ENCODE measurements at places on chromosomes 11 and 22.

DNA sequence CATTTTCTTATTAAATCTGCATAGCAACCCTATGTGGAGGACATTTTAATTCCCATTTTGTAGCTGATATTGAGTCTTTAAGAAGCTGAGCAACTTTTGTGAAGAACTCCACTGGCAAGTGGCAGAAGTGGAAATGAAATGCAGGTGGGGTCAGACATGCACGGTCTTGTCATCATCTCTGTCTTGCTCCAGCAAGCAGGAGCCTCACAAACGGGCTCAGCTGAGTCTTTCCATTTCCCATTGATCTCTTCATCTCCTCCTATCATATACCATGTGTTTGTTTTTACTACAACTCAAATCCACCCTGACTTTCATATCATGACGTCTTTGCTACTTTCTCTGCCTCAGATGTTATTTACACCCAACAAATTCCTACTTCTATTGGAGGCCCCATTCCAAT is 97.9 kb upstream of the TENM4 start:
- DNase-seq = no peak

GRCh38 chr11:126182787-126183445 is 28.5 kb downstream of the RPUSD4 start:
- no peak for DNase-seq

- peak; percentile 90 for DNase-seq
Observed at GRCh38 chr11:69899957-69900821, 81.0 kb upstream of the FGF3 start.

- no peak for DNase-seq
Observed at GRCh38 chr11:6627762-6628241, 8.6 kb upstream of the TPP1 start.

- DNase-seq = no peak
Observed at GRCh38 chr11:103789952-103790351, 246.5 kb upstream of the DDI1 start.

DNA sequence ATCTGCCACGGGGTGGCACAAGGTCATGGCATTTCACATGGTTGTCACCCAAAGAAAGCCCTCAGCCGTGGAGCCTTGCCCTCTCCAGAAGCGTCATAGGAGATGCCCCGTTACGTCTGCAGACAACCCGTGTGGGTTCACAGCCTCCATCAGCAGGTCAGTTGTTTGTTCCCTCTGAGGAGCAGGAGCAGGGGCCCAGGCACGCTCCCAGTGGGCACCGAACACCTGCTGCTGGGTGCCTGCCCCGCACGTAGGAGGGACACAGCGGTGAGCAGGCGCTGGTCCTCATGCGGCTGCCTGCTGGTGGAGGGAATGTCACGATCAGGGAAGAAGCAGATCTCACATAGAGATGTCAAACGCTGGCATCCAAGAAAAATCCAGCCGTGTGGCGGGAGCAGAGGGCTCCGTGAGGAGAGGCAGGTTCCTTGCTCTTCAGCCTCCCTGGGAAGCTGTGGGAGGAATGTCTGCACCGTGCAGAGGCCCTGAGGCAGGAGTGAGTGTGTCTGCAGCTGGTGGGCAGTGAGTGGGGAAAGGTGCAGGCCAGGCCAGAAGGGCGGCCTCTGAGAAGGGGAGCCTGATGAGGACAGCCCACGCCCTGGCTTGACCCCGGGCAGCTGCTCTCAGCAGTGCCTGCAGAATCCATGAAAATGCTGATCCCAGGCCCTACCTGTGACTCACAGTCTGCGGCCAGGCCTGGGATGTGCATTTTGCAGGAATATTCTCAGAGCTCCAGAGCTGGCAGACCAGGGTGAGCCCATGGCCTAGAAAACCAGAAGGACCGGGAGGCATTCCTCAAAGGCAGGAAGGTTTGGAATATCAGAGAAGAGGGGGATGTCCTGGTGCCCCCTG is 36.4 kb upstream of the TH start:
- DNase-seq = peak; percentile 29

GRCh38 chr11:117905524-117905923 is 23.7 kb downstream of the TMPRSS13 start:
- DNase-seq = no peak

- no peak for DNase-seq
Observed at GRCh38 chr22:27984723-27985122, 65.7 kb upstream of the PITPNB start.

DNA sequence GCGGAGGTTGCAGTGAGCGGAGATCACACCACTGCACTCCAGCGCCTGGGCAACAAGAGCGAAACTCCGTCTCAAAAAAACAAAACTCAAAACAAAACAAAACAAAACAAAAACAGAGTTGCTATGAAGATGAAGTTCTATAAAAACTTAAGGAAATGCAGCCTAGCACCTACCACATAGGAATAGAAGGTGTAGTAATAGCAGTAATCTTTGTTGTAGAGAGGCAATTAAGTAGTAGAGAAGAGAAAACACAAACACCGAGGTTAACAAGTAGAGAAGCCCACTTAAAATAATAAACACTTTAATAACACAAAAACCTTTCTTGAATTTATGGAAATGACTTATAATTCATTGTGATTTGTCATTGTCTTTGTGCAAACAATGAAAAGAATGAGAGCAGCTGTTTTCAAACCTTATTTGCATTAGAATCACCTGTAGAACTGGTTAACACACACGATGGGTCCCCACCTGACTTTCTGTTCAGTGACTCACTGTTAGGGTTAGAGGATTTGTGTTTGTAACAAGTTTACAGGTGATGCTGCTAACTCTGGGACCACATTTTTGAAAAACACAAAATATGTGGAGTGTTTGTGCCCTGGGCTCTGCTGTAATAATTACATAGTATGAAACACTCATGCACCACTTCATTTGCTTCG is 43.1 kb downstream of the TYR start:
- no peak for DNase-seq

GRCh38 chr11:17782145-17782544 is 47.6 kb downstream of the KCNC1 start:
- no peak for DNase-seq

DNA sequence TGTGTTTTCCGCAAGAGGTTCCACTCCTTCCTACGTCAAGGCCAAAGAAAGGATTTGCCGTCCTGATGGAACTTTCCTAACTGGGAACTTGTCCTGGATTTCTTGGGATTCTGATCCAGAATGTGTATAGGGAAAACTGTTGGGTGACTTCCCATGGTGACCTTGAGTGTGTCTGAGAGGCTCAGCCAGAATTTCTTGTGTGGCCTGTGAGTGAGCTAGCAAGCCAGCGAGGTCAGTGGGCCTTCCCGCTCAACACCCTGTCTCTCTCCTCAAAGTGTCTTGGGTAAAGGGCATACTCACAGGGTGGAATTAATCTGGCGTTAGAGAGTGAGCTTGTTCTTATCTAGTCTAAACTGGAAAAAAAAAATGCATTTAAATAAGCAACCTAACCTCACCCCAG is 20.4 kb downstream of the ZNRF3 start:
- DNase-seq = no peak

GRCh38 chr11:5004424-5005274 is 10.0 kb downstream of the OR51L1 start:
- DNase-seq = peak; percentile 73

- peak; percentile 91 for DNase-seq
Observed at GRCh38 chr22:18031695-18032454, 7.5 kb upstream of the MICAL3 start.

- no peak for DNase-seq
Observed at GRCh38 chr11:17077240-17077519, 287 bp downstream of the RPS13 start.

DNA sequence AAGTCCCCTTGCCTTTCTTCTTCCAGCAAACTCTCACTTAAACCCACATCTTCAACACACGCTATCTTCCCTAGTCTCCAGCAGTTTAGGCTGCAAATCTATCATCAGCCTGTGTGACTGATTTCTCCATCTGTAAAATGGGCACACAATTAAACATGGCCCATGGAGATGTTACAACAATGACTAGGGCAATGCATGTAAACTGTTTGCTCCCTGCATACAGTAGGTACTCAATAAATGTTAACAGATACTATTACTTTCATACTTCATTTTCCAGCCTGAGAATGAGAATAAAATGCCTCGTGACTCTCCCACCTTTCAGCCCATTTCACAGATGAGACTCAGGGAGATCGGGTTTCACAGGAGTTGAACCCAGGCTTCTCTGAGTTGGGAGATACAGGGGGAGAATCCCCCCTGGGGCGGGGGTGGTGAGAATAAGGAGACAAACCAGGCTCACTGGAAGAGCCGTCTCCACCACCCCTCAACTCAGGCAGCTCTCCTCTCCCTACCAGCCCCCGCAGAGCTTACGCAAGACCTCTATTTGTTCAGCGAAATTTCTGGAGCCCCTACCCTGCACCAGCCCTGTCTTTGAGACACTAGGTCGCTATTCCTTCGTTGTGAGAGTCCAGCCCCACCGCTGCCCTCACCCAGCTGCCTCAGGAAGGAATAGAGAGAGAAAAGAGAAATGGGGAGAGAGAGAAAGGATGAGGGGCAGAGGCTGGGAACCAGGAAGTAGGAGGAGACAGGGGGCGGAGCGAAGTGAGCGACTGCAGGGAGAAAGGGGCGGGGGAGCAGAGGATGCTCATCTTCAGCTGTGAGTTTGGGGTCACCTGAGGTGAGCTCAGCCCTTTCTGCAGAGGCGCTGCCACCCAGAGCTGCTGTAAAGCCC is 42.1 kb upstream of the KLHL35 start:
- DNase-seq = no peak

- DNase-seq = peak; percentile 95
Observed at GRCh38 chr11:118928101-118928869, 2.6 kb upstream of the BCL9L start.

DNA sequence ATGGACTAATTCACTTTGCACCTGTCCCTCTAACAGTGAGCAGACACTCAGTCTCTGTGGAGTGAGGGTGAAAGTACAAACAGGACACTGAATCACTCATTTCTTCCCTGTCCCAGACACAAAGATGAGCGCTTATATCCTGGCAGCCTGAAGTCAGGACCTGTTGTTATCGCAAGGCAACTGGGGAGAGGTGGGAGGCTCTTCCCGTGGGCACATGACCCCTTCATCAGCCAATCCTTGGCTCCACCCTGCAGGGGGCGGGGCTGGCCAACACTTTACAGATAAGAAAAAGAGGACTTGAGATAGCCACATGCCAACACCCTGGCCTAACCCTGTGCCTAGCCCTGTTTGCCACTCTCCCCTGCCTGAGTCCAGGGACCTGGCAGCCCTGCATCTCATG is 29.5 kb upstream of the TESMIN start:
- DNase-seq = no peak

DNA sequence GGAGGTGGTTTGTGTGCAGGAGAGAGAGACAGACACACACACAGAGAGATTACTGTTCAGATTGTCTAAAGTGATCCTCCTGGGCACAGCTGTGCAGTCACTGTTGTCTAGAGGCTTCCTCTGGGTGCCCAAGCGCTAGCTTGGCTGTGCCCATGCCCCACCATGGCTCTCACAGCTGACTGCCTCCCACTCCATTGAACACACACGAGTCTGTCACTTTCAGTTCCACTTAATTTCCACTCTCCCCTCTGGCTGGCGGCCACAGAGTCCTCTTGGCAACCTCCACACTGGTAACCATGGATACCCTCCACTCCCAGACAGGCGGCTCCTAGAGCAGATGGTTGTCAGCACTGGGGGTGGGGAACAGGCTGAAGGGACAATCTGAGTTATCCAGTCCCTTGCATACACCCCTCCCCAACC is 29.1 kb downstream of the MAP6 start:
- peak; percentile 81 for DNase-seq

DNA sequence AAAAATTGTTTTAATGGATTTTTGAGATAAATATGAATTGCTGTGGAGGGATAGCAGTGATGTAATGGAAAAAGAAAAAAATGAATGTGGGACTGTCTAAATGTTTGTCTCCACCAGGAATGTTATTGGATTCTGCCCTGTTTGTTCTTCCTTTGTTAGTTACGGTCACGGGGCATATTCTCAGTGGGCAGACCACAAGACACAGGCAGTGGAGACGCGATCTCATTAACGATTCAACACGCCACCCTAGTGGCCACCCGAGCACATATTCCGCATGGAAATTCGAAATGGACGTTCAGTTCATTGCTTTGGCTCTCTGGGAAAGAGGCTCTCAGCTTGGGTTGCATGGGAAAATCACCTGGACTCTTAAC is 151.8 kb upstream of the TTC12 start:
- DNase-seq = peak; percentile 72

DNA sequence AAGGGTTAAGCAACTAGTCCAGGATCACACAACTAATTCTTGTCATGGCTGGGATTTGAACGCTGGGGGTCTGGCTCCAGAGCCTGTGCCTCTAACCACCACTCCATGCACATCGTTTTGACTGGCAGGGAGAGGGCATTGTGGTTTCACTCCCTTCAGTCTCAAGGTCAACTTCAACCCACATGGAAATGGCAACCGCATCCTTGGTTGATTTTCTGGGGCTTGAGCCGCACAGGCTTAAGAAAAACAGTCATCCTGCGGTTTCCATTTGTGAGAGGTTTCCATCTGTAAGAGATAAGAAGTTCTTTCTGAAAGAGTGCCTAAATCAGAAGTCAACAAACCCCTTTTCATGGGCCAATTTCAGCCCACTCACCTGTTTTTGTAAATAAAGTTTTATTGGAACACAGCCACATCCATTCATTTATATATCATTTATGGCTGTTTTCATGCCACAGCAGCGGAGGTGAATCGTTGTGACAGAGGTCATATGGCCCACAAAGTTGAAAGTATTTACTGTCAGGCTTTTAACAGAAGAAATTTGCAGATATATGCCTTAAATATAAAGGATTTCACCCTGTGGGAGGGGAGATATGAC is 65.7 kb downstream of the SGSM1 start:
- DNase-seq = no peak

- DNase-seq = no peak
Observed at GRCh38 chr11:132872211-132872610, 660.1 kb downstream of the OPCML start.

- DNase-seq = no peak
Observed at GRCh38 chr11:38356255-38356654, 1758.2 kb upstream of the RAG2 start.

GRCh38 chr22:31082606-31083376 is 1.7 kb downstream of the SMTN start:
- DNase-seq = peak; percentile 92

DNA sequence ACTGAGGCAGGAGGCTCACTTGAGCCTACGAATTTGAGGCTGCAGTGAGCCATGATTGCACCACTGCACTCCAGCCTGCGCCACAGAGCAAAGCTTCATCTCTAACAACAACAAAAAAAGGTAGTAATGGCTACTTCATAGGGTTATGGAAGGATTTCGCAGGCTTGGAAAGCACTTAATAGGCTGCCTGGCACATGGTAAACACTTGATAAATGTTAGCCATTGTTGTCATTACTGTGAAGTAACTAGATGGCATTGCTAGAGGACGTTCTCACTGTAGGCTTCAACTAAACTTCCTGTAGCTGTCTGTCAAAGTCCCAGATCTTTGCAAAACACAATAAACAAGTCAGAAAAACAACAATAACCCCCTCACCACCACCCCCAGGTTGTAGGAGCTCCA is 357.2 kb upstream of the NARS2 start:
- DNase-seq = no peak

GRCh38 chr22:29973269-29973668 is 90.3 kb downstream of the MTMR3 start:
- no peak for DNase-seq

GRCh38 chr11:102287964-102288724 is 29.1 kb upstream of the BIRC3 start:
- peak; percentile 80 for DNase-seq
